K562 (cell line): ENCODE measurements at places on chromosomes 1 and 21. TPM values are rescaled to one million over a fixed set of nuclear protein-coding genes. Genes with fewer than 3 reads are reported as not detected.

SLAMF9 gene
- total RNA-seq = not detected in 2 replicates

DNA sequence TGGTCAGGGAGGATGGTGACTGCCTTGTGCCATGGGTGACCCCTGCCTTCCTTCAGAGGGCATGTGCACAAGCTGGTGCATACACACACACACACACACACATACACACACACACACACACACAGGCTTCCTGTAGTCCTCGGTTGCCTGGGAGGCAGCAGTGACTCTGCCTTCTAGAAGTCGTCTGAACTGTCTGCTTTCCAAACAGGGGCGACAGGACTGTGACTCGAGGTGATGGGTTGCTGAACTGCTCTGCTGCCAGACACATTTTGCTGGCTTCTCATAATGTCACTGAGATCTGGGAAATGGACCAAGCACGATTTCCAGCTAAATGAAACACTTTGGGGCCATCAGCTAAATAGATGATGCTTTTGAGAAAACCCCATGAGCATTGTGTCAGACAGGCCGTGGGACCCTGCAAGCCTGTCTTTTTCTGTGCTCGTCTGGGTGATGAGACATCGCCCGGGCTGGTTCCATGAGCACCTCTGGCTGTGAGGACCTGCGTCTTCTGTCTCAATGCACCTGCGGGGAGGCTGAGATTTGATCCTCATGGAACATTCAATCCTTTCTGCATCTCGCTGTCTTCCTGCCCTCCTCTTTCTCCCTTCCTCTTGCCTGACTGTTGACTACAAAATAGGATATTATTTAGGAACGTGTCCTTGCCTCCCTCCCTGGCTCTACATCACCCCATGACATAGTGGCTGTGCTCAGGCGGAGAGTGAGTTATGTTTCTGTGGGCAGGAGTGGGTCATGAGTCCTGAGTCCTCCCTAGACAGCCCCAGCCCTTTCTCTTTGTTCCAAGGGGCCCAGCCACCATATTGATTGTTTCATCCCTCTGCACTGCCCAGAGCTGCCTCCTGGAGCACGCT lies 436.8 kb downstream of the CAMTA1 start:
- H3K36me3 ChIP-seq = no peaks in the 10 kb centered on the region
- H3K27ac ChIP-seq = no peak overlapping the region
- H3K27me3 ChIP-seq = peaks cover 8% of the 10 kb centered on the region; the same call in 2 of the 3 replicates

B4GALT3 gene
- total RNA-seq = 57.6 and 59.9 TPM in 2 replicates

- no peaks in the 10 kb centered on the region for H3K27me3 ChIP-seq
- DNase-seq = no peak
- H3K4me3 ChIP-seq = no peak overlapping the region
Observed at GRCh38 chr1:96968541-96968940, 247.0 kb downstream of the PTBP2 start.

DNA sequence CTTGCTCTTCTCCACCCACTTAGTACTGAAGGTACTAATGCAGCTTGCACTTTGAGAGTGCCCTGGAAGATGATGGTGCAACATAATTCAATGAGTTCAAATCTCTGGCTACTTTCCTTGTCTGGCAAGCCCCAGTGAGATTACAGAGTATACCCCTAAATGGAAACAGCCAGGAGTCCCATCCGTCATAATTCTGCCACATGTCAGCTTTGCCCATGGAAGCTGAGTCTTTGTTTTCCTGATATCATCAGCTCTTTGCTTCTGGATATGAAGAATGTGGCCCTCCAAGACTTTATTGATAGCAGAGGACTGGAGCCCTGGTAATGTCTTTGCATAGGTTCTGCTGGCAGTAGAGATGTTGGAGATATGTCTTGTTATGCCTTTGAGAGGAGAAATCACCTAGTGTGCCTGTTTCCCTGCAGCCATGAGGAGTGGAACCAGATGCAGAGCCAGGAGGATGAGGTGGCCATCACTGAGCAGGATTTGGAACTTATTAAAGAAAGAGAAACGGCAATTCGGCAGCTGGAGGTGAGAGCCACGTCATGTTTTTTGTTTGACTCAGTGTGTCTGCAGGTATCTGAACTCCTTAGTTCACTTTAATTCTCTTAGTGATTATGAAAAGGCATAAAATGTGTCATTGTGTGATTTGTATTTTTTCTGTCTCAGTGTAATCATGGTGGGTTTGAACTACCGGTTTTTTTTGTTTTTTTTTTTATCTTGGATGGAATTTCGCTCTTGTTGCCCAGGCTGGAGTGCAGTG lies 18.7 kb upstream of the PPP1R8 start:
- no peaks in the 10 kb centered on the region for H3K4me1 ChIP-seq
- no peaks in the 10 kb centered on the region for H3K27me3 ChIP-seq
- peaks cover 16% of the 10 kb centered on the region for H3K36me3 ChIP-seq

DNA sequence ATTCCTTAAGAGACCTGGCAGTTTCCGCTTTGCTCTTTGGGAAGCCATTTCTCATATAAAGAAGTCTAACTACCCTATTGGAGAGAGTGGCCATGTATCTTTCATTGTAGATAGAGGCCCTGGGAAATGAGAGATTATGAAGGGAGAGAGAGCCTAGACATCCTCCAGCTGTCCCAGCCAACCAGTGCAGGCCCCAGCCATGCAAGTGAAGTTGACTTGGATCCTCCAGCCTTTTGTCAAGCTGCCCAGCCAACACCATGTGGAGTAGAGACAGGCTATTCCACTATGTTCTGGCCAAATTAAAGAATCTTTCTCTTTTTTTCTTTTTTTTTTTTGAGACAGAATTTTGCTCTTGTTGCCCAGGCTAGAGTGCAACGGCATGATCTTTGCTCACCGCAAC lies 7.1 kb upstream of the ANP32E start:
- H3K27ac ChIP-seq = no peak overlapping the region
- no peak overlapping the region for H3K4me3 ChIP-seq
- H3K4me1 ChIP-seq = no peaks in the 10 kb centered on the region; the same call in 2 of the 3 replicates
- DNase-seq = no peak
- no peaks in the 10 kb centered on the region for H3K27me3 ChIP-seq
- H3K36me3 ChIP-seq = no peaks in the 10 kb centered on the region

DNA sequence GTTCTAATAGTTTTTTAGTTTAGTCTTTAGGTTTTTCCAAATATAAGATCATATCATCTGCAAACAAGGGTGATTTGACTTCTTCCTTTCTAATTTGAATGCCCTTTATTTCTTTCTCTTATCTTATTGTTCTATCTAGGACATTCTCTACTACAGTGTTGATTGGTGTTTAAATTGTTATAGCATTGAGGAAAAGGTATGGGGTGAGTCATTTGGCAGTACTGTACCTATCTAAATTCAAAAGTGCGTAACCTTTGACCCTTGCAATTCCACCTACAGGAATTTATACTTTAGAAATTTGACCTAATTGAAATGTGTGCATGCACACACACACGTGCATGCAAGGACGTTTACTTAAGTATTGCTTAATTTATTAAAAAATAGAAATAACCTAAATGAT lies 78.3 kb downstream of the MAB21L3 start:
- H3K4me1 ChIP-seq = no peaks in the 10 kb centered on the region
- H3K27me3 ChIP-seq = no peaks in the 10 kb centered on the region
- no peak overlapping the region for H3K4me3 ChIP-seq
- no peak for DNase-seq

- no peaks in the 10 kb centered on the region for H3K27me3 ChIP-seq
- no peak for DNase-seq
- H3K4me3 ChIP-seq = no peak overlapping the region
- H3K36me3 ChIP-seq = no peaks in the 10 kb centered on the region; the same call in 2 of the 3 replicates
Observed at GRCh38 chr1:45926330-45926729, 122.9 kb downstream of the MAST2 start.

SH3BGR gene
- total RNA-seq = 14.8 and 17.5 TPM in 2 replicates

GRCh38 chr1:219875860-219876259 lies 52.5 kb downstream of the SLC30A10 start:
- no peaks in the 10 kb centered on the region for H3K27me3 ChIP-seq
- H3K4me3 ChIP-seq = no peak overlapping the region

DNA sequence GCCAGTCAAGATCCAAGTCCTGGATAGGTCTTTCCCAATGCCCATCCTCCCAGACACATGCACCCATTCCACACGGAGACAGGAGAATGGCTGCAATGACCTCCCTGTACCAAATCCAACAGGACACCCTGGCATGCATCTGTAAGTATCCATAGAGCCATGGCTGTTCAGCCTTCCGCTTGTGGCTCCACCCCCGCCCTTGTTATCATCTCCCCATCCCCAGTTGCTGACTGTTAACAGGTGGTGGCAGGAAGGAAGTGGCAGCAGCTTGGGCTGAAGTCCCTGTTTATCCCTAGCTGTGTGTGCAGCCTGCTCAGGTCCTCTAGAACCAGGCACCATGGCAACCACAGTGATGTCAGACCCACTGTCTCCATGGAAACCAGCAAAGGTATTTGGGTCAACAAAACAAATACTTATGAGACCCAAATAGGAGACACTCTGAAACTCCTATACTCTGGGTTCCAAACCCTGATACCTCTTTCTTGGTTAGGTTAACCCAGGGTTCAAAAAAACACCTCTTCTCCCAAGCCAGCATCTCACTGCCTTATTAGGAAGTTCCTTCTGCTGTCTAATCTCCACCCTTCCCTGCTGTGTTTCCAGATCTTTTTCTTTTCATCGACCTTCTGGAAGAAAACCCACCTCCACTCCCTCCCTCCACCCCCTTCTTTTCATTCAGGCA lies 721 bp downstream of the PBXIP1 start:
- DNase-seq = peak; percentile 75
- H3K27ac ChIP-seq = peak overlapping the region; percentile 63; the same call in 1 of the 3 replicates
- H3K4me1 ChIP-seq = peaks cover 48% of the 10 kb centered on the region

DNA sequence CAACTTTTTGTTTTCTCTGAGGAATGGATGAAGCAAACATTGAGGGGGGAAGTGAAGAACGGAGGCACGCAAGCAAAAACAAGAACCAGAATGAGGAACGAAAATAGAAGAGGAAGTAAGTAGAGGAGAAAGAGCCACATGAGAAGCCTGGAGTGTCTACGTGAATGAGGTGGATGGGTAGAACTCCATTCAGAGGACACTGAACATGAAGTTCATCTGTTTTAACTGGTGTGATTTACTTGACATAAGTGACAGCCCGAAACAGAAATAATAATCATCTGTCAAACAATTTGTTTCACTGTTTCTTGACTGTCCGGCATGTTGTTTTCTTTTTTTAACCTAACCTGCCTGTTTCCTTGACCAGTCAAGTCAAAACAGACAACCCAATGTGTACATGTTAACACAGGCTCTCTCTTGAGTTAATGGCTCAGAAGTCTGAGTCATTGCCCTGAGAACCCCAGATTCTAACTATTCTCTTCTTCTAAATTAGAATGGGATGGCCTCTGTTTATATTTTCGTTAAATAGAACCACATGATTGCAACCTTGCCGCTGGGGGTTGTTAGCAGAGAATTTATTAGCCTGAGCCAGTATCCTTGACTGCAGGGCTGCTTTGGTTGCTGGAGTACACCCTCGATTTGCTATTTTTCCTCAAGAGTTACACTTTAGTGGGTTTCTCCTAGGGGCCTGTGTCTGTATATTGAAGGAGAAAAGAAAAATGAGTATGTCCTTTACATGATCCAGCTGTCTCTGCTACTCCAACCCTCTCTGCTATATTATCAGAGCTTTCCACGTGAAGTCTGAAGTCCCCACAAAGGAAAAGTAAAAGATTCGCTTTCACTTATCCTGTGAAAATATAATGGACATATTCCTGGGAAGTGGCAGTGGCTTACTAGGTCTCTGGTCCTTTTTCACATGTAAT lies 151.7 kb downstream of the ZC3H11B start:
- H3K4me1 ChIP-seq = no peaks in the 10 kb centered on the region
- no peaks in the 10 kb centered on the region for H3K27me3 ChIP-seq
- H3K36me3 ChIP-seq = no peaks in the 10 kb centered on the region
- no peak overlapping the region for H3K4me3 ChIP-seq

GRCh38 chr1:93581917-93582850 lies 99.5 kb downstream of the BCAR3 start:
- no peak for DNase-seq
- H3K4me1 ChIP-seq = peaks cover 11% of the 10 kb centered on the region
- H3K36me3 ChIP-seq = no peaks in the 10 kb centered on the region
- no peaks in the 10 kb centered on the region; the same call in 2 of the 3 replicates for H3K27me3 ChIP-seq
